ENCODE measurements at places on chromosomes 2 and 18.

- DNase-seq: no peak
These were observed 190.4 kb upstream of the STK17B start for GRCh38 chr2:196361606-196362326.

- DNase-seq: no peak
These were observed 2.7 kb upstream of the GKN1 start for GRCh38 chr2:68971591-68972231.

- no peak for DNase-seq
These were observed 224.9 kb upstream of the EPAS1 start for GRCh38 chr2:46072101-46072820.

DNA sequence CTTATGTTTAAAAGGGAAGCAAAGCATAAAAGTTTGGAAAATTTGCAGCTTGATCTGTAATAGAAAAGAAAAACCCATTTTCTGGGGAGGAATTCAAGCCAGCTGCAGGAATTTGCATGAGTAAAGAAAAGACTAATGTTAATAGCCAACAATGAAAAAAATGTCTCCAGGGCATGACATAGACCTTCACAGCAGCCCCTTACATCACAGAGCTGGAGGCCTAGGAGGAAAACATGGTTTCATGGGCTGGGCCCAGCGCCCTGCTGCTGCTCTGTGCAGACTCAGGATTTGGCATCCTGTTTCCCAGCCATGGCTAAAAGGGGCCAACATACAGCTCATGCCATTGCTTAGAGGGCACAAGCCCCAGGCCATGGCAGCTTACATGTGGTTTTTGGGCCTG, 411.6 kb upstream of the MC4R start:
- no peak for DNase-seq

GRCh38 chr2:32277363-32277673, 386 bp upstream of the YIPF4 start:
- no peak for DNase-seq

DNA sequence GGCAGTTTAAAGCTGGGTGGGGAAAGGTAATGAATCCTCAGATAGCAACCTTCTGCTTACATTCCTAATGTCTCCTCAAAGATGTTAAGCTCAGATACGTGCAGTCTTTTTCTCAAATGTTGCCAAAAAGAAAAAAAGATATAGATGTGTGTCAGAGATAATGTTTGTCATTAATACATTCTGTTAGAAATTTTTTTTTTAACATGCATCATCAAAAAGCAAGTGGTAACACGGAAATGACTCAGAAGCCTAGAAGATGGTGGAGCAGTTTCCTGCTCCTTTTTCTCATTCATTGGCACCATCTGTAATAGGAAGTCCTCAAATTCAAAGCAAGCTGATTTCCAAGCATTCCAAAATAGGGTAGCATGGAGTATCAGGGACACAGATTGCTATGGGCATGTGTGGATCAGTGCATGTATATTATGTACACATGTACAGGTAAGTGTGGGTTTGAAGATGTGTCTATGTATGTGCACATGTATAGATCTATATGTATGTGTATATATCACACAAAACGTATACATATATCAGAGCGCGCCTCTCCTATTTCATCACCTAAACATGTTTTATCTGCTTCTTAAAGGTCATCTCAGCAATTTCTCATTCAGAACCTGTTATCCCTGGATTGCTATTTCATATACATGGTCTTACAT, 79.9 kb upstream of the ITGB6 start:
- DNase-seq: no peak

DNA sequence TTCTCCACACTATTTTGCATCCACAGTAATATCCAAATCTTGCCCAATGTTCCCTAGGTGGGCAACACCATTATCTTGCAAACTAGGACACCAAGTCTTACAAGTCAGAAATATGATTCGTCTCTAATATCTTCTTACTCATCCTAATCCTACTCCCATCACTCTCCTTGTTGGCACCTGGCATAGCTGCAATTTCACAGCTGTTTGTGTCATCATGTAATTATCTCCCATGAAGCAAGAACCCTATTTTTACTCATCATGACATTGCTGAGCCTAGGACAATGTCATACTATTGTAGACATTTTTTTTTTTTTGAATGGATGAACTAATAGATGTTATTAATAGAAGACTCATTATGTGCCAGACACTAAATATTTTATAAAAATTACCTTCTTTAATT, 91.3 kb upstream of the CCDC141 start:
- no peak for DNase-seq

GRCh38 chr2:67834482-67834881, 228.3 kb downstream of the C1D start:
- no peak for DNase-seq

DNA sequence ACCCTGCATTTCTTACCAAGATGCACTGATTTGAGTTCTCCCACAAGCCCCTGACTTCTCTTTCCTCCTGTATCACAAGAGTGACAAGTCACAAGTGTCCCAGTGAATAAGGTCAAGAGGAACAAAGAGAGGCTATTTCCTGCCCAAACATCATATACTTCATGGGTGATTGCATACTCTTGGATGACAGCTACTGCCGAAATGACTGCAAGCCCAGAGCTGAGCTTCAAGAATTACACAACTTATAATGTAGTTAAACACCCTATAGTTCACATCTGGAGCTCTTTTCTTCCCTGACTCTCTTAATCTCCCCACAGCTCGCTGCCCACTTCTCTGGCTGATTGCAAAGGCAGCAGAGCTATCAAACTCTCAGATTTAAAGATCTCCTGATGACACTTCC, 289.7 kb upstream of the PARD3B start:
- no peak for DNase-seq

DNA sequence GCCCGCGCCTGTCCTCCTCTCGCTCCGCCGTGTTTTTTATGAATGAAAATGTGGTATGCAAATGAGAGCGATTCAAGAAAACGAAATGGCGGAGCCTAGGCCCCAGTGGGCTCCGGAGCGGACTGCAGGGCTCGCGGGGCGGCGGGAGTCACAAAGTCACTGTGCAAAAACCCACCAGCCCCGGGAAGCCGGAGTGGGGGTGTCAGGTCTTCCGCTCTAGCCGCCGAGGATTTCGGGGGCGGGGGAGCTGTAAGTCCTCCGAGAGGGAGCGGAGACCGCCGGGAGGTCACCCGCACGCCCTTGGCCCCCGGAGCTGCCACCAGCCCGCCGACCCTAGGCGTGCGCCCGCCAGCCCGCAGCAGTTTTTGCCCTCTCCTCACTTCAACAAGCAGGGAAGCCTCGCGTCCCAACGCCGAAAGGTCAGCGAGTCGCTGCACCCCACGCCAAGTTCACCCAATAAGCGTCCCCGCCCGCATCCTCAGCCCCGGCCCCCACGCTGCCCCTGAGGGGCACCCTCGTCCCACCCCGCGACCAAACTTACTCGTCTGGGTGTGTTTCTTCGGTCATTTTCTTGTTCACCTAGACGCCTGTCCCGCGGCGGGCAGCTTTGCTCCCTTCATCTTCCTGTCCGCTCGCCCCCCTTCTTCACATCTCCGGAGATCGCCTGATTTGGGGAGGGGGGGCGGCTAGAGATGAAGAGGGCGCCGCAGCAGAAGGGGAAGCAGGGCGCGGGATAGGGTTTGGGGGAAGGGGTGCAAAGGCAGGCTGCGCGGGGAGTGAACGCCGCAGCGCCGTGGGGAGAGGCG, 775 bp downstream of the SPRED2 start:
- DNase-seq: no peak
